ENCODE measurements at places on chromosomes 2 and 18. TPM values are rescaled to one million over a fixed set of nuclear protein-coding genes. Genes with fewer than 3 reads are reported as not detected.

IRS1 gene
- total RNA-seq: 14.9 TPM

TMEM169 gene
- 0.33 TPM for total RNA-seq

GALR1 gene
- not detected for total RNA-seq

DCDC2C gene
- 0.26 TPM for total RNA-seq

MTHFD2 gene
- total RNA-seq: 156 TPM

Data from A549 treated with dexamethasone at 1 μM for 4 hours (cell line).